ENCODE measurements at places on chromosomes 12 and 14.

- H3K27me3 ChIP-seq: no peaks in the 10 kb centered on the region
- DNase-seq: no peak
- no peaks in the 10 kb centered on the region for H3K36me3 ChIP-seq
- H3K4me1 ChIP-seq: peaks cover 11% of the 10 kb centered on the region
Observed at GRCh38 chr12:3137814-3138445, 60.8 kb downstream of the TSPAN9 start.

DNA sequence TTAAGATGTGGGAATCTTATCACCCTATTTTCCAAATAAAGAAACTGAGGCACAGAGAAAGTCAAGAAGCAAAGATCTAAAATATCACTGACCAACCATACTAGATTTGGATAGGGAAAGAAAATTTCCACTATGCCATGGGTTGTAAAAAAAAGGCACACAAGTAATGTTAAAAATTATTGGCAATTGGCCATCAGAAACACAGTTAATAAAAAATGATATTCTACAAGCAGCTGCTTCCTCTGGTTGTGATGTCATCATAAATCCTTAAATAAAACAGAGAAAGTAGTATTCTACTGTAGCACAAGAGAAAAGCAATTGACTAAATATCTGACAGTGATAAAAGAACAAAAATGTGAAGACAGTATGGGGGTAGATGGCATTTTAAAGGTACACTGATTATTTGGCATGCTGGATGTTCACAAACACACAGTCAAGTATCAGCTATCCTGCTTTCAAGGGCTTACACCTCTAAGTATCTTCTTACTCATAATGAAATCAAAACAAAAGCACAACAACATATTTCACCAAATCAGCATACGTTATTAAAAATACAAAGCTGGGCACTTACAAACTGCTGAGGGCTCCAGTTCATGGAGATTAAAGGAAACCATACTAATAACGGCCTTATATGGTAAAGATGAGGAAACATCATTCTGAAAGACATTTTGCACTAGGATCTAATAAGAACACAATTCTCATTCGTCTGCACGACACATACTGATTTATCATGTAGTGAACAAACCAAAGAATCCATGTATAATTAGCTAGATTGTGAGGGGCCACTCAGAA is 45.7 kb downstream of the CORO1C start:
- H3K27me3 ChIP-seq: no peaks in the 10 kb centered on the region
- H3K4me1 ChIP-seq: peaks cover 53% of the 10 kb centered on the region
- DNase-seq: no peak

DNA sequence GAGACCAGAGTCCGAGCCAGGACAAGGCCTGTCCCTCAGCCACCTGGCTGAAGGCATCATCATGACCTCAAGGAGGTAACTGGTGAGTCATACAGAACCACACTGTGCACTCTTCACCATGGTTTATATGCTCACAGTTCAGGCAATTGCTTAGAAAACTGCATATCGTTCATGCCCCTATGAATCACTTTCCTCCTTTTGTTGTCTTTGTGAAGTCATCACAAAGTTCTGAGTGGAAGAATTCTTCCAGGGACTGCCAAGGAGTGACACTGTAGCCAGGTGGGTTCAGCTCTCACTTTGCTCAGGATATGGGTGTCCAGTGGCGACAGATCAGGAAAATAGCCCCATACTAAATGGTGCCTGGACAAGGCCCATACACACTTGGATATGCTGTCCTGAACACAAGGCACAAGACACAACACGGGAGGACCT is 92.5 kb downstream of the DPF3 start:
- DNase-seq: no peak
- H3K27ac ChIP-seq: peak overlapping the region; percentile 33
- H3K27me3 ChIP-seq: no peaks in the 10 kb centered on the region
- H3K4me1 ChIP-seq: peaks cover 31% of the 10 kb centered on the region
- no peak overlapping the region for H3K4me3 ChIP-seq

DNA sequence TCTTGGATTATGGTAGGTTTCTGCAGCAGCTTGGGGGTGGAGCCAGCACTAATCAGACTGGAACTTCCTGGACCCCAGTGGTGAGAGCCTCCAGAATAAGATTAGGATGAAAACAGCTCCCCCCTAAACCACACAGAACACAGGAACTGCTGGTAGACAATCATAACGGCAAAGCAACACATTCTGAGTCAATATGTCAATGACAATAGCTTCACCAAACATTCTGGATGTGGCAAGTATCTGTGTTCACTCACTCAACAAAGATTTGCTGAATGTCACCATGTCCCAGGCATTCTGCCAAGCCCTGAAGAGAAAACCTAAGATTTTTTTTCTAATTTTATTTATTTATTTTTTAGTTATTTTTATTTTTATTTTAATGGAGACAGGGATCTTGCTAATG is 65.2 kb downstream of the LRRC74A start:
- no peak for DNase-seq
- no peaks in the 10 kb centered on the region for H3K36me3 ChIP-seq
- no peaks in the 10 kb centered on the region for H3K27me3 ChIP-seq
- H3K27ac ChIP-seq: no peak overlapping the region

- no peak within 1 kb of the TSS for H3K27ac ChIP-seq
- H3K4me1 ChIP-seq: no peaks in the 10 kb centered on the region
- no peaks in the 10 kb centered on the region for H3K27me3 ChIP-seq
- DNase-seq: no peak
- no peaks in the 10 kb centered on the region for H3K36me3 ChIP-seq
- H3K4me3 ChIP-seq: peak within 1 kb of the TSS; percentile 15
Observed at GRCh38 chr12:6635856-6636531, at the start of gene LPAR5. LPAR5 (minus strand) TSS chr12:6635959; CDS start chr12:6621248, 14,711 bp downstream.

- peaks cover 7% of the 10 kb centered on the region for H3K27me3 ChIP-seq
- no peaks in the 10 kb centered on the region for H3K4me1 ChIP-seq
- no peak for DNase-seq
- no peaks in the 10 kb centered on the region for H3K36me3 ChIP-seq
- H3K4me3 ChIP-seq: no peak overlapping the region
Observed at GRCh38 chr14:99118946-99119345, 153.1 kb downstream of the BCL11B start.

DNA sequence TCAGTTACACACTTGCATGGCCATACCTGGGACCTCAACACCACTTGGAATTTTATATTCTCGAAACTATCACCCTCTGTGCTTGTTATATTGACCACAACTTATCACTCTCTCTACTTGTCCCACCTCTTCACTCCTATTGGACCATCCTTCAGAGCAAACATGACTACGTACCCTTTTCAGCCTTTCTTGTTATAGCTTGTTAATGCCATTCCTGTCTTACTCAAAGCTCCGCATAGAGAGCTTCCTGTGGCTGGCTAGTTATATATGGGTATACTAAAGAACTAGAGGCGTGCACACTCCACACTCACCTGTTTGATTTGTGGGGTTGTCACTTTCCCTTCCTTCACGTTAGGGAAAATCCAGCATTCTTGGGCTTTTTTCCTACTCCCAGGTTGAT is 26.3 kb upstream of the FRS2 start:
- no peak for DNase-seq
- no peaks in the 10 kb centered on the region for H3K4me1 ChIP-seq
- no peak overlapping the region for H3K4me3 ChIP-seq
- no peak overlapping the region for H3K27ac ChIP-seq
- H3K27me3 ChIP-seq: no peaks in the 10 kb centered on the region
- no peaks in the 10 kb centered on the region for H3K36me3 ChIP-seq

DNA sequence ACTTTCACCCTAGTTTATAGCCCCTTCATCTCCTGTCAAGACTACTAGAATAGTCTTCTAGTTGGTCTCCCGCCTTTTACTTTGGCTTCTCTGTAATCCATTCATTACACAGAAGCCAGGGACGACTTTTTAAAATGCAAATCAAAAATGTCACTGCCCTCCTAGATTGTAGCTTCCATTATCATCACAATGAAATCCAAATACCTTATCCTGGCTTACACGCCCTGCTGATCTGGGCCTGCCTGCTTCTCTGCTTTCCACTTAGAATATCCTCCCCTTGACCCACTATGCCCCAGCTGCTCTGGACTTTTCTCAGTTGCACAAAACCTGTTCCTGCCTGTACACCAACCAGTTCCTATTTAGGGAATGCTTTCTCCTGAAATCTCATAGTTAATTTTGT is 4.5 kb upstream of the EEA1 start:
- no peak overlapping the region for H3K27ac ChIP-seq
- H3K4me1 ChIP-seq: no peaks in the 10 kb centered on the region
- no peak overlapping the region for H3K4me3 ChIP-seq
- no peak for DNase-seq
- H3K36me3 ChIP-seq: no peaks in the 10 kb centered on the region

DNA sequence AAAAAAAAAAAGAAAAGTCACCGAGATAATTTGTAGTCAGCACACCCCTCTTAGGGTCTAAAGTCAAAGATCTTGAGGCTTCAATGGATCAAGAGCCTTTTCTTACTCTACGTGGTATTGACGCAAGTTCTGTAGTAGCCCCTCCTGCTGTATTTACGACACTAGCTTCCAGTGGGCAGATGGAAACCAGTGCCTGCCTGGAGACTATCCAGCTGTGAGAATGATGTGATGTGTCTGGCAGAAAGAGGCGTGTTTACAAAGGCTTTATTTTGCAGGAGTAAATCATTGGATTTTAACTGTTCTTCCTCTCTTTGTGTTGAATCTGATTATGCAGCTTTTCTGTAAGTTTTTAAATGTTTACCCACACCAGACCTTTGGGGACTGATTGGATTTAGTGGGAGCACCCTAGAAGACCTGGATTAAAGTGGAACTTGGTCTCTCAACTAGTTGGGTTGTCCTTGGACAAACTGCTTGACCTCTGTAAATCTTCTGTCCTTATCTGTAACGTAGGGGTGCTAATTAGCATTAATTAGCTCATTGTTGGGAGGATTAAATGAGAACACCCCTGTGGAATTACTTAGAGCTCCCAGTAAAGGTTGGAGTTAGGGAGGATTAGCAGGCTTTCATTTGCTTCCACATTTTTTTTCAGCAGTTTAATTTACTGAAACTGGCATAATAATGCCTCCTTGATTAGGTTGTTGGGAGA is 72.4 kb downstream of the RASSF3 start:
- DNase-seq: peak; percentile 25
- peaks cover 19% of the 10 kb centered on the region for H3K36me3 ChIP-seq
- H3K4me3 ChIP-seq: peak overlapping the region; percentile 12
- peaks cover 75% of the 10 kb centered on the region for H3K4me1 ChIP-seq

GRCh38 chr12:16258963-16259362 is 18.5 kb downstream of the SLC15A5 start:
- H3K4me1 ChIP-seq: no peaks in the 10 kb centered on the region
- H3K4me3 ChIP-seq: no peak overlapping the region
- H3K27ac ChIP-seq: no peak overlapping the region
- DNase-seq: no peak
- H3K27me3 ChIP-seq: no peaks in the 10 kb centered on the region

GRCh38 chr12:5456906-5457305 is 25.0 kb downstream of the NTF3 start:
- peak overlapping the region; percentile 38 for H3K4me3 ChIP-seq
- H3K27ac ChIP-seq: peak overlapping the region; percentile 73
- H3K36me3 ChIP-seq: no peaks in the 10 kb centered on the region
- H3K4me1 ChIP-seq: peaks cover 26% of the 10 kb centered on the region
- no peaks in the 10 kb centered on the region for H3K27me3 ChIP-seq
- no peak for DNase-seq

DNA sequence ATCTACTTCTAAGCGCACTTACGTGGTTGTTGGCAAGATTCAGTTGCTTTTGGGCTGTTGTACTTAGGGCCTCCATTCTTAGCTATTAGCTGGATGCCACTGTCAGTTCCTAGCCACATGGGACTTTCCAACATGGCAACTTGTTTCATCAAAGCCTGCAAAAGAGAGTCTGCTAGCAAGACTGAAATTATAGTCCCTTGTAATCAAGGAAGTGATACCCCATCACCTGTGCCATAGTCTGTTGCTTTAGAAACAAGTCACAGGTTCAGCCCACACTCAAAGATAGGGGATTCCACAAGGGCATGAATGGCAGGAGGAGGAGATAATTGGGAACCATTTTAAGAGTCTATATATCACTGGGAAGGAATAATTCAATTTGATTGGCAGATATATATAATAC is 27.1 kb upstream of the SLC17A8 start:
- H3K4me1 ChIP-seq: no peaks in the 10 kb centered on the region
- no peak overlapping the region for H3K27ac ChIP-seq
- no peaks in the 10 kb centered on the region for H3K27me3 ChIP-seq

GRCh38 chr14:50826681-50827080 is 4.3 kb downstream of the NIN start:
- no peaks in the 10 kb centered on the region for H3K36me3 ChIP-seq
- H3K27me3 ChIP-seq: no peaks in the 10 kb centered on the region
- no peak for DNase-seq
- H3K27ac ChIP-seq: no peak overlapping the region
- peaks cover 30% of the 10 kb centered on the region for H3K4me1 ChIP-seq

GRCh38 chr14:93764211-93764659 is 24.1 kb downstream of the PRIMA1 start:
- no peaks in the 10 kb centered on the region for H3K36me3 ChIP-seq
- H3K4me3 ChIP-seq: peak overlapping the region; percentile 41
- H3K27ac ChIP-seq: no peak overlapping the region
- peaks cover 44% of the 10 kb centered on the region for H3K4me1 ChIP-seq

GRCh38 chr12:48933664-48934311 is 8.5 kb upstream of the FKBP11 start:
- peaks cover 45% of the 10 kb centered on the region for H3K36me3 ChIP-seq
- H3K27me3 ChIP-seq: no peaks in the 10 kb centered on the region
- no peak overlapping the region for H3K27ac ChIP-seq

DNA sequence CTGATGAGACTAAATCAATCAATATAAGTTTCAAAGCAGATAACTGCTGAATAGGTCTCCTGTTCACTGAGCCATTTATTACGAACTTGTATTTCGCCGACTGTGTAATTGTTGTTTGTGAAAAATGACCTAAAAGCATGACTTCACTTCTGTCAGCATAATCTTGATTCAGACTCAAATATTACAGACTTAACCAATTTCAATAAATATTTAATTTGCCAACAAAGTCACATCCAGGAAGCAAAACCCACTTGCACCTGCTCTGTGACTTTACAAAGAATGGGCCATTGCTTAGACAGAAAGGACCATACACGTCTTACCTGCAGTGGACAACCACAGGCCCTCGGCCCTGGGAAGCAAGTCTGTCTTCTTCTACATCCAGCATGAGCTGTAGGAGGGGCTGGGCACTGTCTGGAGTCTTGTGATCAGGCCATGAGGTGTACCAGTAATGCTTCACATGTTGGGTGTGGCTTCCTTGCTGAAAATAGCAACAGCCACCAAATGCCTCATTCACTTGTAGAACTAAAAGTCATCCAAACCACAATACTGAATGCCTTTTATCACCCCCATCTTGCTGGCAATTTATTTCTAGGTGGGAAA is 23.5 kb upstream of the PTPRB start:
- H3K4me3 ChIP-seq: no peak overlapping the region
- DNase-seq: no peak
- no peaks in the 10 kb centered on the region for H3K4me1 ChIP-seq
- no peaks in the 10 kb centered on the region for H3K36me3 ChIP-seq
- no peaks in the 10 kb centered on the region for H3K27me3 ChIP-seq
